DMS79 (cell line): ENCODE measurements at places on chromosomes 6 and 20.

DNA sequence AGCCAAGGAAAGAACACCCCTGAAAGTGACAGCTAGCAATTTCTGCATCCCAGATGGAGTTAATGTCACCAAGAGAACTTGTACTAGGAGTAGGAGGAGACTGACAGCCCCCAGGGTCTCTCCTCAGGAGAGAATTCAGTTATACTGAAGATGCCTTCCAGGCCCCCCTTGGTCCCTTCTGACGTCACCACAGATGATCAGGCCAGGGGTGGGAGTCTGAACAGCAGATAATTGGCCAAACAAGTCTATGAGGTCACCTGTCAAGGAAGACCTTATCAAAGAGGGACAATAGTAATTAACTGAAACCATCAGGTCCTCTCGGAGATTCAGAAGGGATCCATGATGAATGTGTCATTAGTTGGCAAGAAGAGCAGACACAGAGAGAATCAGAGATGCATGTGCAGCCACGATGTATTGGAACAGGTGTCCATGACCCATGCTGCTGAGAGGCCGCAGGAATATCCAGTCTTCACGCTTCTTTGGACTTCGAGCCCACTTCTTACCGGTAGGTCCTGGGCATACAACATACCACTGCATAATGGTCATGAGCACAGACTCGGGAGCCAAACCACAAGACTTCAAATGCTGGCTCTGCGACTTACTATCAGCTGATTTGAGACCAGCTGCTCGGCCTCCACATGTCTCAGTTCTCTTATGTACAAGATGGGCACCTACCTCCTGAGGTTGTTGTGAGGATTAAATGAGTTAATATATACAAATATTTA, 10.2 kb downstream of the TRIM10 start:
- peak; percentile 57 for DNase-seq

GRCh38 chr20:52291109-52291508, 99.5 kb upstream of the ZFP64 start:
- DNase-seq = no peak

DNA sequence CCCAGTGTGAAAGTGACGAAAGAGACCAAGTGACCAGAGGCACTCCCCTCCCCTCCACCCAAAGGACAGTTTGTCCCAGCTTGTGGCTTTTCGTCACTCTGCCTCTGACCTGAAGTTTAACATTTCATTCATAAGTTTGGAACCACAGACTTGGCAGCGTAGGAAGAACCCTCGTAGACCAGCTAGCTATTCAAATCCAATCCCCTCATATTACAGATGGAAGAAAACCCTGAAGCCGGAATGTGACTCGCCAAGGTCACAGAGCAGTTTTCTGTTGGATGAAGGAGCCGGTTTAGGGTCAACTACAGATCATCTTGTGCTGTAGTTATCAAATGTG, 3.9 kb upstream of the SYS1 start:
- DNase-seq = no peak

GRCh38 chr6:137717074-137718073, 149.7 kb upstream of the TNFAIP3 start:
- no peak for DNase-seq

- no peak for DNase-seq
These were observed 127.6 kb upstream of the AKAP12 start for GRCh38 chr6:151112130-151112529.

- DNase-seq = no peak
These were observed 2.1 kb downstream of the MYL9 start for GRCh38 chr20:36543184-36544133.

DNA sequence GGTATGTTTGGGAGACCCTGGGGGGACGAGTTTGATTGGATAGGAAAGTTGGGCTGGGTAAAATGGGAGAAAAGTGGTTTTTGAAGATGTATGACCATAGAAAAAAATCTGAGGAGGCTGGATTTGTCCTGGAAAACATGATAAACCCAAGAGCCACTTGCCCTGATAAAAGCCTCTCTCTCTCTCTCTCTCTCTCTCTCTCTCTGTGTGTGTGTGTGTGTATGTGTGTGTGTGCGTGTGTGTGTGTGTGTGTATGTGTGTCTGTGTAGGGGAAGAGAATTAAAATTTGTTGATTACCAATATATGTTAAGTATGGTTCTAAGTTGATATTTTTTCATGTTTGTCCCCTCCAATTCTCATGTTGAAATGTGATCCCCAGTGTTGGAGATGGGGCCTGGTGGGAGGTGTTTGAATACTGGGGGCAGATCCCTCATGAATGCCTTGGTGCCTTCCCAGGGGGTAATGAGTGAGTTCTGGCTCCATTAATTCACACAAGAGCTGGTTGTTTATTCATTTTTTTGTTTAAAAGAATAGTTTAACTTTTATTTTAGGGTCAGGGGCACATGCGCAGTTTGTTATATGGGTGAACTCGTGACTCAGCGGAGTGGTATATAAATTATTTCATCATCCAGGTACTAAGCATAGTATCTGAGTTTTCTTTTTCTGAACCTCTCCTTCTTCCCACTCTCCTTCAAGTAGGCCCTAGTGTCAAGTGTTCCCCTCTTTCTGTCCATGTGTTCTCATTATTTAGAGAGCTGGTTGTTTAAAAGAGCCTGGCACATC, 208.8 kb downstream of the TFAP2B start:
- no peak for DNase-seq

GRCh38 chr6:151443454-151443853, 8.5 kb downstream of the RMND1 start:
- DNase-seq = no peak

DNA sequence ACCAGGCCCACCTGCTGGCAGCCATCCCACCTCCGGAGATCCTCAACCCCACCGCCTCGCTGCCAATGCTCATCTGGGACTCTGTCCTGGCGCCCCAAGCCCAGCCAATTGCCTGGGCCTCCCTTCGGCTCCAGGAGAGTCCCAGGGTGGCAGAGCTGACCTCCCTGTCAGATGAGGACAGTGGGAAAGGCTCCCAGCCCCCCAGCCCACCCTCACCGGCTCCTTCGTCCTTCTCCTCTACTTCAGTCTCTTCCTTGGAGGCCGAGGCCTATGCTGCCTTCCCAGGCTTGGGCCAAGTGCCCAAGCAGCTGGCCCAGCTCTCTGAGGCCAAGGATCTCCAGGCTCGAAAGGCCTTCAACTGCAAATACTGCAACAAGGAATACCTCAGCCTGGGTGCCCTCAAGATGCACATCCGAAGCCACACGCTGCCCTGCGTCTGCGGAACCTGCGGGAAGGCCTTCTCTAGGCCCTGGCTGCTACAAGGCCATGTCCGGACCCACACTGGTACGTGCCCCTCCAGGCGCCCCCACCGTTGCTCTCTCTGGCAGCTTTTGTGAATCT, 1.1 kb downstream of the SNAI1 start:
- DNase-seq = no peak

DNA sequence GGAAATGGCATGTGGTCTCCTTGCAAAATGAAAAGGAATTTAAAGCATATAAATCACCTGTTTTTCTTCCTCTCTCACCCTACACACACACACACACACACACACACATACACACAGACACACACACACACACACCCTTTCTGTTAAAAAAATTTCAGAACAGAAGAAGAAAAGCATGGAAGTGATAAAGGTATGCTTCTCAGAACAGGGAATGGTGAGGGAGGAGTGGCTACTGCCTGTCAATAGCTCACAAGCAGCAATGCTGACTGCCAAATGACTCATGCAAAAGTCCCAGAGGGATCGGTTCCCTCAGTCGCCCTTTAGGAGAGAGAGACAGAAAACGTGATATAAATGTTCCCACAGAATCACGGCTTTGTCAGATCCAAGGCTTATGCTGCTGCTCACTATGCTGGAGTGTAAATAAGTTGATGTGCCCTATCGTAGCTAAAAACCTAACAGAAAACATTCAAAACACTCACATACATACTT, 102.6 kb downstream of the IBTK start:
- no peak for DNase-seq

GRCh38 chr6:113447088-113447831, 409.9 kb upstream of the MARCKS start:
- no peak for DNase-seq

GRCh38 chr6:132413499-132413802, 12.2 kb upstream of the MOXD1 start:
- DNase-seq = no peak

- DNase-seq = no peak
These were observed 21.5 kb downstream of the LAMA4 start for GRCh38 chr6:112232845-112233256.

GRCh38 chr6:20693466-20694063, 159.3 kb downstream of the CDKAL1 start:
- DNase-seq = no peak

- DNase-seq = no peak
These were observed 267.1 kb downstream of the ERMARD start for GRCh38 chr6:170018422-170018935.

- no peak for DNase-seq
These were observed 232.8 kb upstream of the GMDS start for GRCh38 chr6:2478200-2478599.

DNA sequence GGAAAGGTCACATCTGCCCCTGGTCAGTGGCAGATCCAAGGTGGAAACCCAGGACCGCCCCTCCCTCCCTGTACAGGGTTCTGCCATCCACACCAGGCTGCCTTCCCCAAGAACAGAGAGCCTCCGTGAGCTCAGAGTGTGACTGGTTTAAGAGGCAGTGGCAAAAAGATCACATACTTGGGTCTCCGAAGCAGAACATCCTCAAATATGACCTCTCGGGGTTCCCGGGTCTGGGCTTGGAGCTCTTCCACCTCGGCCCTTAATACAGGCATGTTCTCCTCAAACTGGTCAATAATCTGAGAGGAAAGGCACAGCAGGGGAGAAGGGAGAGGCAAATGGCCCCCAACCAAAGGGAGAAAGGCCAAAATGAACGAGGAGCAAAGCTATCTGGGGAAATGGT, 14.8 kb downstream of the C20orf96 start:
- no peak for DNase-seq

GRCh38 chr6:131379948-131380347, 193.1 kb upstream of the ARG1 start:
- DNase-seq = no peak

DNA sequence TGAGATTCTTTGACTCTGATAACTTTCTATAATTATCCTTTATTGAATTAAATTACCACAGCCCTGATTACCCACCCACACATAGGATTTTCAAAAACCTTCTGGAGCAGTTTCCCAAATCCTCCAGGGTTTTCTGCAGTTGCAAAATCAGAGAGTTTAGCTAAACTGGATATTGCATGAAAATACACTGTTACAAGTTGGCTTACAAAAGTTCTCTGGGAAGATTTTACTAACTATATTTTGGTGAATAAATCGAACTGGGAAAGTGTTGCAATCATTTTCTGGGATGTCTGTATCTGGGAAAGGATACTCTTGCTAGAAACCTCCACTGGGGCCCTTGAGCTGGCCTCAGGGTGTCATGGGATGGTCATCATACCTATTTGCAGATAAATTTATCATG, 97.6 kb upstream of the STMND1 start:
- no peak for DNase-seq

DNA sequence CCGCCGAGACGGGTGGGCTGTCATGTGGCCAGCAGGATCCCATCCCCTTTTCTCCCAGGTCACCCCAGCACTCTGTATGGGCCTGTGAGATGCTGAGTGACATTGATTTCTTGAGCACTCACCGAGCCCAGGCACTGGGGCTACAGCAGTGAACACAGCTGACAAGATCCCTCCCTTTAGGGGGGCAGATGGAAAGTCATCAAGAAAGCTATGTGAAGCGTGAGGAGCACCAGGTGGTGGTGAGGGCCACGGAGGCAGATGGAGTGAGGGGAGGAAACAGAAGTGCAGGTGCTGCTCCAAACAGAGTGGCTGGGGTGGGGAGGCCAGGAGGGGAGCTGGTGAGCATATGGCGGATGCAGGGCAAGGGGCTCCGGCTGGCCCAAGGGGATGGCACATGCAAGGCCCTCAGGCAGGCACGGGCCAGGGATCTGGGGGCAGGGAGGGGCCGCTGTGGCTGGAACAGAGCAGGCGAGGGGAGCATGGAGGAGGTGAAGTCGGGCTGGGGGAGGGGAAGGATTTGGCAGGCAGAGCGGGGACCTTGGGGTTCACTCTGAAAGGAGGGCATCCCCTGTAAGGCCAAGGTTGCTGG, 184.0 kb downstream of the BMP7 start:
- DNase-seq = no peak

- no peak for DNase-seq
These were observed 6.2 kb downstream of the RNF217 start for GRCh38 chr6:124968401-124968800.

GRCh38 chr20:4811661-4812181, 90.0 kb downstream of the PRND start:
- DNase-seq = no peak
